Endothelial cell (in vitro differentiated cells): ENCODE measurements at places on chromosomes 13 and 19.

GRCh38 chr13:87080100-87080779 is 590.9 kb upstream of the SLITRK5 start:
- no peak for DNase-seq

DNA sequence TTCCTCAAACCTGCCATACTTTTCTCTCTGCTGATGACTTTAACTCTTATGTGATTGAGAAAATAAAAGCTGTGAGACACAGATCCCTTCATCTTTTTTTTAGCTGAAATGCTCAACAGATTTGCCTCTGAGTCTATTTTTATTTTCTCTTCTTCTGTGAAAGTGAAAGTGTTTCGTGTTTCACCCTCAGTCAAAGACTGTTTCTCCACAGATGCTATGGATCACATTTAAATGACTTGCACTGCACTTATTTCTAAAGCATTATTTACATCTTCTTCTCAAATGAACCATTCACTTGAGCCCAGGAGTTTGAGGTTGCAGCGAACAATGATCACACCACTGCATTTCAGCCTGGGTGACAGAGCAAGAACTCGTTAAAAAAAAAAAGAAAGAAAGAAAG is 890.1 kb upstream of the PCDH20 start:
- DNase-seq: no peak

DNA sequence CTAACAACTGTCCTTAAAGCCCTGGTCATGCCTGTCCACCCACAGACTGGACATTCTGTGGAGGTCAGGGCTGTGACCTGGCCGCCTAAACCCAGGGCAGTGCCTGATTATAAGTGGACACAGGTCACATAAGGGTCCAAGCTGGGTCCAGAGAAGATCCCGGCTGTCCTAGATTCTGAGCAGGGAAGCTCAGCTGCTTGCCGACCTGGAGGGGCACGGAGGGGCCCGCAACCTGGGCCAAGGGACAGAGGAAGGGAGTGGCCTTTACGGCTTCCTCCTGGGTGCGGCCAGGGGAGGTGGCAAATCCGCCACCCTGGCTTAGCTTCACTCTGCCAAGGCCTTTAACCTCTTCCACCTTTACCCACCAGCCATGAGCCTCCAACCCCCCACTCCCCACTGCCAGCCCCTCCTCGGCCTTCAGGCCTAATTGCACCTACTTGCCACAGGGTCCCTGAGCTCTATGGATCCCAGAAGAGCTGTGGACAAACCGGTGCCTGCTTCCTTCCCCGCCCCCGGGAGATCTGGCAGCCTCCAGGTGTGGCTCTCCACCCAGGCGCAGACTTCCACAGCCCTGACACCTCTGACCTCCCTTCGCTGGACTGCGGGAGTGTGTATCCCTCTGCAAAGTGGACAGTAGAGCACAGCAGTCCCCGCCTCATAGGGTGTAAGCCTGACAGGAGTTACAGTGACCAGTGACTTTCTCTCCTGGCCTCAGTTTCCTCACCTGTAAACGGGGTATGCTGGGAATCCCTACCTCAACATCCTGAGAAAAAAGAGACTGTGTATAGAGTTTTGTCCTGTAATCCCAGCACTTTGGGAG is 1.7 kb downstream of the CD320 start:
- peak; percentile 4 for DNase-seq

DNA sequence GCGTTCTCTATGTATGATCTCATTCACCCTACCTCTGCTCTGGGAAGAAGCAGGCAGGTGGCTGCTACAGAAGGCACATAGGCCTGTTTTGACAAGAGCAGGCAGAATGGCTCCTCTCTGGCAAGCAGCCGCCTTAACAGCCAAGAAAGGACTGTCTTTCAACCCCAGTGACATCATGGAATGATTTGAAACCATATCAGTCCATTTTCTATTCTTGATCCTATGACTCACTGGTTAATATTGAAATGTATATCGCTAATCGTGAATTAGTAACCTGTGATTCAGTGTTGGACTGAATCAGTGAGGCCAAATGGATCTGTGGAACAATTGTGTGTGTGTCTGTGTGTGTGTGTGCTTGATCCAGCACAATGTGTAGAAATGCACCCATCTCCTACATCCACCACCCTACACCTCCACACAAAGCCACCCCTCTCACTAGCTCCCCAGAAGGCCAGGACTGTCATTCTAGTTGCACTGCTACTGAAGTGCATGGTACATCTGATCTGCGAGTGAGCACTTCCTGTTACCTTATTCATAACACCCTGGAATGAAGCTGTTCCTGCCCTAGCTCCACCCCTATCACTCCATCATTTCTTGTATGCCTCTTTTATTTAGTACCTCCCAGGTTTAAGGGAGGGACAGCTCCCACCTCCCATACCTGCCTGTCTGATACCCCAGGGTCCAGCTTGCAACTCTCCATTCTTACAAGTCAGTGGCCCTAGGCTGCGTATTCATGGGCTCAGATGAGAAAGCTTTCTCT is 460.0 kb downstream of the FOXO1 start:
- no peak for DNase-seq

DNA sequence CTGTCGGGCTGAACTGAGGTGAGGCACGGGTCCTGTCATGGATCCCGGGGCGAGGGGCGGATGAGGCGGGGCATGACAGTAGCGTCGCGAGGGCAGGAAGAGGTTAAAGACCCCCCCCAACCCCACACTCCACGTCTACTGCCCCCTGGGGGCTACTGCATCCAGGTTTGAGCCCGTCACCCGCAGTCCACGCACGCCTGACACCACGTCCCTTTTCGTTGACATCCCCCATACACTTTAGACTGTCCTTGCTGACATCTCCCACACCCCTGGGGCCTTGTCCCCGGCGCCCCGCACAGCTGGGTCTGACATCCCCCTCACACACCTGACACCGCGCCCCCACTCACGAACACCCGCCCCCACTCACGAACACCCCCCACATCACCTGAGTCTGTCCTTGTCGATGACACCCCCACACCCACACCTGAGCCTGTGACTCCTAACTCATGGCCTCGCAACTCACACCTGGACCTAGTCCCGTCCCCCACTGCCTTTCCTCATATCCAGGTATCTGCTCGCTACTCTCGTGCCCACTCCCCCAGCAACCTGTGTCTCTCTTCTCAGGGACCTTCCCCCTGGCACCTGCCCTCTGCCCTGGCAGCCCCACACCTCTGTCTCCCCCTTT is 416 bp downstream of the SLC25A42 start:
- peak; percentile 62 for DNase-seq

GRCh38 chr19:7872306-7873204 is 1.6 kb downstream of the PRR36 start:
- DNase-seq: no peak

DNA sequence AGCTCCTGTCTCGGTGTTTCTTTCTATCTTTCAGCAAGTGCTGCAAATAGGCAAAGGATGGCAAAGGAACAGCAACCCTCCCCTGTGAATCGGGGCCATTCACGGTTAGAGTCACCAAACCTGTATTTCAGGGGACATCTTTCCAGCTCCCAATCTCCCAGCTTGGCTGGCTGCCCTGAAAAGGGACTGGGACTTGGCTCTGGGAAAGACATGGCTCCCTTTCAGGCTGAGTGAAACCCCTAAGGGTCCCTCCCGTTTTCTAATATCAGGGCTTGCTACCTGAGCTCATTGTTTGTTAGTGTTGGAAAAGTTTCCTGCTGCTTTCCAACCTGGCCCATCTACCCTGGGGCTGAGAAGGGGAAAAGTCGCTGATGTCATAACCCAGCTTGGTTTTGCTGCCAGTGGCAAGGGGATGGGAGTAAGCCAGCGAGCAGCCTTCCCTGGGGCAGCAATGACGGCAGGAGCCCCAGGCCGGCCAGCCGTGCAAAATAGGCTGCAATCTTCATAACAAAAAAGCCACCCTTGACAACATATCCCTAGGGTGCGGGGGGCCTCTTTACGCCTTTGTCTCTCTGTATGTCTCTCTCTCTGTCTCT is 29.9 kb downstream of the SERP2 start:
- peak; percentile 7 for DNase-seq

DNA sequence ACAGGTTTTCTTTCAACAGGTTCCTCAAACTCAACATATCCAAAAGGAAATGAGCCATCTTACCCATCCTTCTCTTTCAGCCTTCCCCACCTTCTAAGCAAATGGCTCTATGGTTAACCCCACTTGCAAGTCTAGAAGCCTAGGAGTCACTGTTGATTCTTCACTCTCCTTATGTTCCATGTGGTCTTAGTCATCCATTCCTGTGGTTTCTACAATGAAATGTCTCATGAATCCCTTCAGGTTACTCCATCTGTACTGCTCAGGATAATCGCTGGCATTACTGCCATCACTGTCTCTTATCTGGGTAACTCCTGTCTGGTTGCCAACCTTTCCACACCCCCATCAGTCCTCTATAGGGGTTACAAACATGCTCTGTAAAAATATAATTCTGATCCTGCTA is 381.3 kb downstream of the ENOX1 start:
- no peak for DNase-seq

DNA sequence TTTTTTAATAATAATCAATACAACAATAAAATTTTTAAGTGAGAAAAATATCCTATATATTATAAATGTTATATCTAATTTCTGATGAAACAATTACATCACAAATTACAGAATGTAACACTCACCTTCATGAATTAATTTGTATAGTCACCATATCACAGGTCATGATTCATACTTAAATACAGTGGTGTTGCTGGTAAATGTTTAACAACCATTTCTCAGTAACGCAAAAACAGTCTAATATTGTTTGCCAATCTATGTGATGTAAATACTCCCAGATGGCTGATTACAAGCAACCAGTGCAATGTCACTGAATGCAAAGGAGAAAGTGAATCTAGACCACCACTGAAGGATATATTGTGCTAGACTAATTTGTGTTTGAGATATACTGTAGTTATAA is 97.5 kb downstream of the DIAPH3 start:
- DNase-seq: no peak

DNA sequence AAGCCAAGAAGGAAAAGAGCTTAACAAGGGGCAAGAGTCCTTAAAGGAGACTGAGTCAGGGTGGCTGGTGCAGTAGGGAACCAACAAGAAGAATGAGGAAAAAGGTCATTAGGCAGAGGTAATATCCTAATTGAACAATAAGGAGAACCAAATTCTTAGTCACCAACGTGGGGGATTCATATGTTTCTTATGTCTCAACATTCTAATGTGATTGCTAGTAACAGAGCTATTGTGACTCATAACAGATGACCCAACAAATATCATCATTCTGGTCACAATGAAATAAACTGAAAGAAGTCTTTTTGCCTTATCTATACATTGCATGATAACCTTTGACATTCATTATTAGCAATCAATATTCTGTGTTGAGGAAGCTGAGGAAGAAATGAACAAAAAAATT is 101.6 kb downstream of the RAP2A start:
- no peak for DNase-seq

DNA sequence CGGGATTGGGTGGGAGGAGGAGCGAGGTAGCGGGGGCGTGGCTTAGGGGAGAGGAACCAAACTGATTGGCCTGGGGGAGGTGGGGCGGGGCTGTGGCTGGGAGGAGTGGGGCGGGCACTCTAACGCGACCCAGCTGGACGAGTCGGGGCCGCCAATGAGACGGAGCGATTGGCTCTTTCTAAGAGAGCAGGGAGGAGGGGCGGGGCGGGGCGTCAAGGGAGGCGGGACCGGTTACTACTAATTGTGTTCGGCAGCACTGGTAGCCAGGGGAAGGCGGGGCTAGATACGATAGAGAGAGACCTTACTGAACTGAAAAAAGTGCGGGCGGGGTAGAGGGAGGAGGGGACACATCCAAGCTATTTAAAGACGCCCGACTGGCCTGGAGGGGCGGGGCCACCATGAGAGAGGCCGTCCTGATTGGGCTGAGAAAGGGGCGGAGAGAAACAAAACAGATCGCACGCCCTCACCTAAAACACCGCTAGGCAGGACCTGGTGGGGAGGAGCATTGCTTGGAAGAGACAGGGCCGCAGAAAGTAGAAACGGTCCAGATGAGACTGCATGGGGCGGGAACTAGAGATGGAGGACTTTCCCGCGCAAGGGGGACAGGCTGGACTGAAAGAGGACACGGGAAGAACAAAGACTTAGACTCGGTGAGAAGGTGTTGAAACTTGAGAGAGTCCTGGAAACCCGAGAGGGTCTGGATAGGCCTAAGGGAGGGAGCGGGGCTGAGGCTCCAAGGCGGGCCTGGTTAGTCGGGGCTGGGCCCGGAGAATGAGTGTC is at the start of gene KCNC3:
KCNC3 (minus strand) TSS at position 232 of the 780 bp plus-strand sequence. CDS start 295 bp downstream, outside the sequence.
- no peak for DNase-seq

GRCh38 chr19:54457773-54458647 is 5.6 kb downstream of the LENG9 start:
- no peak for DNase-seq

DNA sequence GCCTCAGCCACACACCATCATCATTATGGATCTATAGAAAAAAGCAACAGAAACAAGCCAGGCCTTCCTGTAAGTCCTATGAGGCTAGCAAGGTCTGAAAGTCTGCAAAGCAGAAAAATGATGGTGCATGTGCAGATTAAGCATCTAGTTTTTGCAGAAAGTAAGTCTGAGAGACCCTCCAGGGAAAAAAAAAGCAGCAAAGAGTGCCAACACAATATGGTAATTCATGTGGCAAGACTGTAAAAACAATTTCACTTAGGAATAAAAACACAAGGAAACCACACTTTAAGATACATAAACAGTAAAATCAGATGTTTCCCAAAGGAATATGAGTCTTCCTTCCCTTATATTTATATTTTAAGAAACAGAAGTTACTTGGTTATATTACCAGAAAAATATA is 112.3 kb upstream of the FBXL3 start:
- DNase-seq: no peak

- DNase-seq: no peak
Observed at GRCh38 chr13:100521851-100522617, 66.6 kb downstream of the GGACT start.

GRCh38 chr19:47323409-47323808 is 8.6 kb upstream of the C5AR2 start:
- no peak for DNase-seq

GRCh38 chr19:45069056-45069455 is 7.2 kb downstream of the ZNF296 start:
- DNase-seq: no peak

- no peak for DNase-seq
Observed at GRCh38 chr13:93788456-93788855, 561.8 kb downstream of the GPC6 start.

- no peak for DNase-seq
Observed at GRCh38 chr19:18644196-18645034, 7.6 kb downstream of the KLHL26 start.

DNA sequence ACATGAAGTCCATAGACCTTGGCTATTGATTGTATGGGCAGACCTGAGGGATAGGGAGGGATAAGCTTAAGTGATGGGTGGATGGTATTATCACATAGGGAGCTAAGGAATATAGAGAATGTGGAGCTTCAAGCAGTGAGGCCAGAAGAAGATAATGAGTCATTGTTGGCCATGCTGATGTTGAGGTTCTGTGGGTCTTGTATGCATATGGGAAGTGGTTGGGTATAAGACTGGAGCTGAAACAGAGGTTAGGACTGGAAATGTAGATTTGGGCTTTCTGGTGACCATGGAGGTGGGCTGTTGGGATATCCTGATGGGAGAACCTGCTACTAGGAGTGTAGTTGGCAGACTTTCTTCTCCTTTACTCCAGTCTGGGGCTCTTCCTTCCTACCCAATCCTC is 73.7 kb upstream of the TSC22D1 start:
- no peak for DNase-seq

DNA sequence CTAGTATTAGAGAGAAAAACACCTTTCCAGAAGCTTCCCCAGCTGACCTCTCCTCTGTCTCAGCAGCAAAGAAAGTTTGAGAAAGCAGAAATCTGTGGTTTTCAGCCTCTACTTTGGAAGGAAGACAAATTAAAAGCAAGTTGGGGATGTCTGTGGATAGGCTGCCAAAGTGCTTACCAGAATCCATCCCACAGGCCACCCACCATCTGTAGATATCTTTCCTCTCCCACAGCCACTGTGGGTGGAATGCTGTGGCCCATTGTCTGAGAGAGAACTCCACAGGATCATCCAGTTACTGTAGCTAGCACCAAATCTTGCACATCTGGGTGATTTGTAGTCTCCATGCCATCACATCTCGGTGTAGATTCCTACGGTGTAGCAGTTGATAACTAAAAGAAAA is 133.5 kb downstream of the DNAJC15 start:
- no peak for DNase-seq
